Foreskin keratinocyte (primary cell): ENCODE measurements at places on chromosomes 4 and X.

DNA sequence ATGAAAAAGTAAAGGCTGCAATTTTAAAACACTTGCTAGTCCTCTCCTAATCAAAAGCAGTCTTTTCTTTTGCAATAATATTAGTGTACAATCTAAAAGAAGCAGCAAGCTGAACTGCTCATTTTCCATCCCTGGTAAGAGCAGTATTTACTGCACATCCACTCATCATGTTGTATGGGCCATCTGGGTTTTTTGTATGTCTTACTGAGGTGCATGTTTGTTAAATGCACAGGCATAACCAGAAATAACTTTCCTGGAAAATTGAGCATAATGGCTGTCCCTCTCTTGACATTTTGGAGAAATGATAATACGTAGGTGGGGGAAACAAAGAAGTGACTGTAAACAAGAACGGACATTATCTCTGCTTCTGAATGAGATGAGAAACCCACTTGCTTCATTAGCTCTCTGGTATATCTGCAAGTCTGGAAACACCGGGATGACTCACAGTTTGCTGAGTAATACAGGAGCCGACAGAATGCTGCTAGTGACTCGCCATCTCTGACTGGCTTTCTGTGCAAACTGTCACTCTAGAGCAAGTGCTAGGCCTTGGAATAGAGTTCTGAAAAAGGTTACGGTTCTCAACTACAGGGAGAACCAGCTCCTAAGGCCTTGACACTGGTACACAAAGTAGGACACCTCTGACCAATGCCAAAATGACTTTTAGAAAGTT lies 85.7 kb upstream of the MTM1 start:
- peak; percentile 67 for DNase-seq

- no peak for DNase-seq
Observed at GRCh38 chr4:6806924-6807626, 24.5 kb downstream of the KIAA0232 start.

- DNase-seq = peak; percentile 73
Observed at GRCh38 chr4:53321151-53321983, 44.5 kb downstream of the SCFD2 start.

- DNase-seq = no peak
Observed at GRCh38 chrX:26783512-26784225, 567.7 kb downstream of the MAGEB5 start.

DNA sequence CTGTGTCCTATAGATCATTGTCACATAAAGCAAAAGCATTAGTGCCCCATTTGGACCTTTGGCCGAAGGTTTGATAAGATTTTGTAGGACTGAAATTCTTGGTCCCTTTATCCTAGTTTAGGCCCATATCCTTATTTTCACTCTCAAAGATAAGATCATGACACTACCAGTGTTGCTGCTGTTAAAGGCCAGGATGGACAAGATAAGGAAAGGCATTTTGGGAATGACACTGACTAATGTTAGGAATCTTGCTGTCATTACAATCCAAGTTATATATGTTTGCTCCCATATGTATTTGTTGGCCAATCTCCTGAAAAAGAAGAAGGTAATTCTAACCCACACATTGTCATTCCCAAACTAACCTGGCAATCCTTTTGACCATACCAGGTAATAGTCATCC lies 101.3 kb upstream of the VAMP7 start:
- no peak for DNase-seq

DNA sequence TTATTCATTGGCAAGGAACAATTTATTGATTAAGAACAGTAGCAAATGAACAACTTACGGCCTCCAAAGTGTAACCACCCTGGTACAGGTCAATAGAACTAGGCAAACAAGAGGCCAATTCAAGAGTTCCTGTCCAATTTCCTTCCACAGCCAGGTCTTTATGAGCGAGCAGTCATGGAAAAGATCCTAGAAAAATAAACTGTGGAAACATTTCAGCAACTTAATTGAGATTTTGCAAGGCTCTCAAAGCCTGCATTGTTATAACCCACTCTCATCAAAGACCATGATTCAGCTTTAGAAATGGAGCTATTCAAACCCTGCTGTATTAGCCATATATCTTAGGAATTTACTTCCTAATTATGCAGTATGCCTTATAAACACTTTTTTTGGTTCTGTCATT lies 43.6 kb downstream of the UNC5C start:
- DNase-seq = peak; percentile 15

- DNase-seq = no peak
Observed at GRCh38 chr4:62126064-62126732, 926.1 kb downstream of the ADGRL3 start.

GRCh38 chrX:139844163-139844562 lies 88.7 kb downstream of the ATP11C start:
- DNase-seq = no peak
